ENCODE measurements at places on chromosomes 6 and 20. TPM values are rescaled to one million over a fixed set of nuclear protein-coding genes. Genes with fewer than 3 reads are reported as not detected.

The ANKS1A gene
- total RNA-seq: 7.8 TPM

The BPIFB4 gene
- total RNA-seq: not detected

The PSORS1C1 gene
- total RNA-seq: 0.28 TPM

DNA sequence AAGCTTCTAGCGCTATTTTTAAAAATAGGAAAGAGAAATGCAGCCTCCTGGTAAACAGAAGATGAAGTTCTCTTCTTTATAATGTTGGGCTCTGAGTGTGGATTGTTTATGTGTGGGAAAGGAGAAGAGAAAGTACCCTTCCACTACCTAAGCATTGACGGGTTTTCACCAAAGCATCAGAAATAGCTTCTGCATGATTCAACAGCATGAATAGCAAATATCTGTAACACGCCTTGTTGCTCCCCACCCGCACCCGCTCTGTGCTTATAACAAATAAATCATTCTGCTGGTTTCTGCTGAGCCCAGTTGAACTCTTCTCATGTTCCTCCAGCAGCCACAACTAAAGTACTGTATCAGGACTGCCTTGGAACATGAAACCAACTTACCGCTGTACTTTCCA lies 20.7 kb downstream of the TXLNB start:
- no peak overlapping the region for H3K27ac ChIP-seq
- no peaks in the 10 kb centered on the region for H3K27me3 ChIP-seq
- H3K4me1 ChIP-seq: no peaks in the 10 kb centered on the region
- DNase-seq: peak; percentile 77
- H3K36me3 ChIP-seq: no peaks in the 10 kb centered on the region
- H3K4me3 ChIP-seq: no peak overlapping the region

DNA sequence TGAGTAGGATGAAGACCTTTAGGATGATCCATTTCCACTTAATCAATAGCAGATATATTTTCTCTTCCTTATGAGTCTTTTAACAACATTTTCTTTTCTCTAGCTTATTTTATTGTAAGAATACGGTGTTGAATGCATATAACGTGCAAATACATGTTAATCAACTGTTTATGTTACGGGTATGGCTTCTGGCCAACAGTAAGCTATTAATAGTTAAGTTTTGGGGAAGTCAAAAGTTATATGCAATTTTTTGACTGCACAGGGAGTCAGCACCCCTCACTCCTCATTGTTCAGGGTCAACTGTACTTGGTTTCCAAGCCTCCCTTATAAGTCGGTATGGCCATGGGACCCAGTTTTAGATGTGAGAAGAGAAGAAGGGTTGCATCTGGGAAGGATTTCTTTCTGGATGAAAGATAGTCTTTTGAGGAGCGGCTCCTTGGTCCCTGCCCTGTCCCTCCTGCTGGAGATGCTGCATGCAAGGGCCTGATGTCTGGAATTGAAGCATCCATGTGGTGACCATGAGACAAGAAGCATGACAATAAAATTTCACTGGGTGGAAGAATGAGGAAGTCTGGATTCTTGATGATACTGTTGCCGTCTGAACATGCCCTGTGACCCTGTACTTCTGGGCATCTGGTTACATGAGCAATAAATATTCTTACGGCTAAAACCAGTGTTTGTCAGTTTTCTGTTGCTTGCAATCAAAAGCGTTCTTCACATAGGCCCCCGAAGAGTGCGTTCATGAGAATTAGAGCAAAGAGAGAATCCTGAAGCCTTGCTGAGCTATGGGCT lies 194.7 kb upstream of the PMEPA1 start:
- H3K4me3 ChIP-seq: no peak overlapping the region
- H3K4me1 ChIP-seq: no peaks in the 10 kb centered on the region
- H3K36me3 ChIP-seq: no peaks in the 10 kb centered on the region
- no peak overlapping the region for H3K27ac ChIP-seq
- H3K27me3 ChIP-seq: peaks cover 5% of the 10 kb centered on the region

- H3K27me3 ChIP-seq: no peaks in the 10 kb centered on the region
- DNase-seq: no peak
- no peak overlapping the region for H3K4me3 ChIP-seq
- no peaks in the 10 kb centered on the region for H3K36me3 ChIP-seq
Observed at GRCh38 chr6:32946893-32947292, 6.0 kb downstream of the HLA-DMA start.

DNA sequence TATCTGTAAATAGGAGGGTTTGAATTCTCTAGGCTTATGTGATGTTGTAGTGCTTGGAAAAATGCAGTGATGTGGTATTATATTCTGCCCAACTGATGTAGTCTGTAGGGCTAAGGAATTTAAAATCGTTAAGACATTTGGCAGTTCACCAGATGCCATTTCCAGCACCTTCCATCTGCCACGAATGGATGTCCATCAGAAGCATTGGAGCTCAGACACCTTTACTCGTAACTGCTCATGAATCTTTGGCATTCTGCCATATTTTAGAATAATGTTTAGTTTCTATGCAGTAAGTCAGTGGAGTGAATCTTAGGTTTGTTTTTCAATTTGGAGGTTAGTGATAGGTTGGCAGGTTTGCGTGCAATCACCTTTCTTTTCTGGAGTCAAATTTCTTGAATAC lies 2.4 kb upstream of the SYTL3 start:
- no peaks in the 10 kb centered on the region for H3K36me3 ChIP-seq
- H3K4me3 ChIP-seq: no peak overlapping the region

Data from IMR-90 (cell line).